CD4-positive, alpha-beta T cell treated with Interleukin-6 at 100 ng/mL for 8 hours (primary cell): ENCODE measurements at places on chromosomes 16 and 17.

DNA sequence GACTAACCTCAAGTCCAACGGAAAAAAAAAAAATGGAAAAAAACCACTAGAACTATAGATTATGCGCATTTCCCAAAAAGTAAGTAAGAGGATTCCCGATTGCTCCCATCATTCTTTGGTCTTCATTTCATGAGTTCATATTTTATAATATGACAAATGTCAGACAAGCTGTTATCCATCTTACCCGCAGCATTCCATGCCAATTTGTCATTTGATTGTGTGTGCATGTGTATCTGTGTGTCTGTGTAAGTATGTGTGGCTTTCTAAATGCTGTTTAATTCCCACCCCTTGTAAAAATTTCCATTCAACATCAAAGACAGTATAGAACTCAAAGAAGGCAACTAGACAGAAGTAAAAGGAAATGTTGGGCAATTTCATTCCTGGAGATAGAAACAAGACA lies 434.1 kb downstream of the CDH11 start:
- DNase-seq, result no peak

- DNase-seq, result no peak
These were observed 39.1 kb downstream of the PSME3IP1 start for GRCh38 chr16:57146735-57147134.

DNA sequence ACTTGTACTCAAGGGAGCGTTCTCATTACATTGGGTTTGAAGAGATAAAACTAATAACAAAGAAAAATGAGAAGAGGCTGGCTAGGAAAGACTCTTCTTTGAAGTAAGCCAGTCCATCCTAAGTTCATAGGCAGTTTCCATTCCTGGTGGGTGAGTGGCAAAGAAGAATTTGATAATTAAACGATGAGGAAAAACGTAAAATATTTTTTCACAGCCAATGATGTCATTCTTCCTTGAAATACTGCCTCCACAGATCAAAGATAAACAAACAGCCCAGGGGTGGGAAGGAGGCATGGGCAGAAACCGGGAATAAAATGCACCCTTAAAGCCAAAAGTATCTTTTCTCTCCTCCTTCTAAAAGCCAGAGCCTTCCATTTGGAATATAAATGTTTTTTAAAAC lies 346.6 kb downstream of the PMP22 start:
- DNase-seq, result no peak

DNA sequence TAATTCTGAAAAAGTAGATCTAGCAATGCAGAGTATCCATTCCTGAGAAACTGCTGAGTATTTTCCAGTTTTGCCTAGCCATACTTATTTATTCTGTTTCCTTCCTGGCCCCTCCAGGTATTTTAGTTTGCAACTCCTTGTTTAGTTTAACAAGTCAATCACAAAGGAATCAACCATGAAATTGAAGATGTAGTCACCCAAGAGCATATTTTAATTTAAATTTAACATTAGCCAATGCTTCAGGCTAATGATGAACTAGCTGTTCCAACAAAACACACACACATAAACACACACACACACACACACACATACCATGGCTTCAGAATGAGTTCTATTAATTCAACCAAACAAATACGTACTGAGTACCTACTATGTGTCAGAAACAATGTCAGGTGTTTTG lies 332.8 kb upstream of the ERCC4 start:
- DNase-seq, result no peak
